Fibroblast of skin of abdomen (primary cell): ENCODE measurements at places on chromosomes 7 and 10.

DNA sequence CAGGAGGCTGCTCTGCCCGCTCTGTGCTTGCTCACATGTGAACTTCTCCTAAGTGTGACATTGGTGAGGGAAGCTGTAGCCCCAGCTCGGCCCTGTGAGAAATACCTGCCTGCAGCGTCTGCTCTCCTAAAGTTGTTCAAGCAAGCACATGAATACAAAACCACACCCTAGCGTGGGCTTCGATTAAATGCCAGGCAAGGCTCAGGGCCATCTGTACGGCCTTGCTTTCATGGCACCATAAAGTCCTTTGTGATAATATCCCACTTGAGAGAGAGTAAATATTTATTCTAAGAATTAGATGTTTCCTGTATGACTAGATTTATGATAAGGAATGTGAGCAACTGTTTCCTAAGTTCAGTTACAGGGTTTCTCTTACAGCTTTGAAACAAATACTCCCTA is 262.8 kb upstream of the KLF14 start:
- no peak for DNase-seq

DNA sequence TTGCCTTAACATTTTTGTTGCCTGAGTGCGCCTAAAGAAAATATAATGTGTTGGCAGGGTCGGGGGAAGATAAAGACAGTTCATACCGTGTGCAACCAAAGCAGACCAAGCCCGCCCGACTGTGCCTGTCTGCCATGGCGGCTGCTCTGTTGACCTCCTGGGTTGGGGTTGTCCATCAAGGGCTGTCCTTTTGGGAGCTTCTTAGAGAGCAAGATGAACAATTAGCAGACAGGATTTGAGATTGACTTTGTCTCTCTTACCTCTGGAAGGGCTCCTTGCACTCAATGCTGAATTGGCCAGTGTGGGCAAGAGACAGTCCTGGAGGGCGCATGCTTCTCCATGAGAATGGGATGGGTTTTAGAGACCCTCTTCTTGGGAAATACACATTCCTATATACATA is 319.6 kb downstream of the GLRX3 start:
- no peak for DNase-seq

DNA sequence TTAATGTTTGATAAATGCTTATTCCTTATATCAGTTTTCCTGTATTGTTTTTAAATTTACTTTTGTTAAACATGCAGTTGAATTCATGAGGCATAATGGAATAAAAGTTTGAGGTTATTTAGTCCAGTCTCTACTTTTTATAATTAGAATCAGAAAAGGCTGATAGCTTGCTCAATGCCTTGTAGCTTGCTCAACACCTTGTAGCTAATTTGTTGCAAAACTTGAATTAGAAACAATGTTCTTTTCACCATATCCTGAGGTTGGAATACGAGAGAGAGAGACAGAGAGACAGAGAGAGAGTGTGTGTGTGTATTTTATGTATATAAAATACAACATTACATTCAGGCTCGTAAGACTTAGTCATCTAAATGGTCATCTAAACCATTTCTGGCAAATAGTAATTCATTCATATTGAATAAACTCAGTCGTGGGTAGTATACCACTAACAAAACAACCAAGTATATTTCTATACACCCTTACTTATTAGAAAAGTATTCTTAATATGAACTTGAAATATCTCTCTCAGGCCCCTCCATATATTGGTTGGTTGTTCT is 243.5 kb downstream of the ADK start:
- peak; percentile 10 for DNase-seq

- no peak for DNase-seq
Measured at GRCh38 chr7:12768948-12769347, 81.5 kb downstream of the ARL4A start.

- no peak for DNase-seq
Measured at GRCh38 chr10:11528286-11528685, 83.2 kb downstream of the USP6NL start.

DNA sequence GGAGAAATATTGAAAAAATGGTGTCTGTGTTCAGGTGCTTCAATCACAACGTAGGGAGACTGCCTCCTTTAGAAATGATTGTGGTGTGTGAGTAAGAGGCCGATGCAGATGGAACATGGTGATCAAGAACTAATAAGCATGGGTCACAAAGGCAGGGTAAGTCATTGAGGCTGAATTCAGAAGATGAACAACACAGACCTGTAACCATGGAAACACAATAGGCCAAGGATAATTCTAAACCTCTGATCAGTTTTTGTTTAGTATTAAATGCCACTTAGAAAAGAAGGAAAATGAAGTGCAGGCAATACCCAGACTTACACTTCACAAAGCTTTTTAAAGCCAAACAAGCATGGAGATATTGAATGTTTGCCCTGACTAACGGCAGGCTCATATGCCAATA is 32.8 kb upstream of the TAS2R16 start:
- no peak for DNase-seq

DNA sequence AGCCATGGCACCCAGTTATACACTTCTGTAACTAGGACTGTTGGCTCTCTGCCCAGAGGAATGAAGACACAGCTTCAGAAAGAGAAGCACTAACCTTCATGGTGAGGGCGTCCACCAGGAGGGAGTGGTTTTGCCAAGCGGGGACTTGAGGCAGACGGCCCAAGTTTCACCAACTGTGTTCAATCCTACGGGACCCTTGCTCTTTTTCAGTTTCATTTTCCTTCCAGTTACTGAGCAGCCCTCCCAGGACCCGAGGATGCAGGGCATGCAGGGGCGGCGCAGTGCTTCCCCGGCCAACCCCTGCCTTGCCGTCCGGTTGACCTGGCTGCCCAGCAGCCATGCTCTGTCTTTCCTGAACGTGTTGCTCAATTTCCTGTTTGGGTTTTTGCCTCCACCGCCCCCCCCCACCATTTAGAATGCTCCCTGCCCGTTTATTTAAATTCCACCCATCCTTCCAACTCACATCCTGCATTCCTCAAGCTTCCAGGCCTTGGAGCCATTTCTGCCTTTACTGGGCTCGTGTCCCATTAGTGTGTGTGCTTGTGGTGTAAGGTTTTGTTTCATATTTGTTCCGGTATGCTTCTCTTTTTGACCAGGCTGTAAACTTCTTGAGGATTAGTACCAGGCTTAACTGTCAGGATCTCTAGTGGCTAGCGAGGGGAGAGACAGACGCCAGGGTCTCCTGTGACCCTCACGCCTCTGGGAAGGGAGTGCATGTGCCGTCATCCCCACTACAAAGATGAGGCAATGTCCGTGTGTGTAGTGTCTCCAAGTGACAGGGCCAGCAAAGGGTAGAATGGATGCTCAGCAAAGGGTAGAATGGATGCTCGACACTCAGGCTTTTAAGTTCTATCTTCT is 31.6 kb downstream of the IL15RA start:
- DNase-seq: peak; percentile 96

DNA sequence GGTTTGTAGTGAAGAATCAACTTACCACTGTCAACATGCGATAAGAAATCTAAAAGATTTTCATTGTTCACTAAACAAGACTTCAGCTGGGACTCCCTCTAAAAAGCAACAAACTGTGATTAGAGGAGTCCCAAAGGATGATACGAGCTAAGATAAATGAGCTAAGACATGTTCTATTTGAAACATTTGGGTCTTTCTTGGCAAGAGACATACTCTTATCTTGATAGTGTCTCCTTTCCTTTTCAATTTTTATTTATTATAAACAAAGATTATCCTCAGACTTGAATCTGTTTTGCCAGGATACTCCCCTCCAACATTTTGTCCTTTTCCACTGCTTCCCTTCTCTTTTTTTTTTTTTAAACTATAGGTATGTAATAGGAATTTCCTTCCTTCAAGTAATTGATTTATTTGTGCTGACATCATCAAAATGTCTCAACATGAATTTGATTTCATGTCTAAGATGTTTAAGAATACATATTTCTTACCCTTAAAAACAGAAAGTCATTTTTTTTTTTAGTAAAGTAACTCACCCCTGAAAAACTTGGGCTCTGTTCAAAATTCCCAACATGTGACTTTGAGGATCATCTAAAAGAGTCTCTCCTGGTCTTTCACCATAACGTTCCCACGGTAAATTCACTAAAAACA is 158.4 kb upstream of the NRP1 start:
- peak; percentile 72 for DNase-seq

GRCh38 chr10:75250934-75251333 is 15.2 kb upstream of the COMTD1 start:
- no peak for DNase-seq

GRCh38 chr10:130403153-130404075 is 267.2 kb downstream of the GLRX3 start:
- no peak for DNase-seq

- DNase-seq: no peak
Measured at GRCh38 chr10:124091646-124092249, 1.6 kb downstream of the CHST15 start.

DNA sequence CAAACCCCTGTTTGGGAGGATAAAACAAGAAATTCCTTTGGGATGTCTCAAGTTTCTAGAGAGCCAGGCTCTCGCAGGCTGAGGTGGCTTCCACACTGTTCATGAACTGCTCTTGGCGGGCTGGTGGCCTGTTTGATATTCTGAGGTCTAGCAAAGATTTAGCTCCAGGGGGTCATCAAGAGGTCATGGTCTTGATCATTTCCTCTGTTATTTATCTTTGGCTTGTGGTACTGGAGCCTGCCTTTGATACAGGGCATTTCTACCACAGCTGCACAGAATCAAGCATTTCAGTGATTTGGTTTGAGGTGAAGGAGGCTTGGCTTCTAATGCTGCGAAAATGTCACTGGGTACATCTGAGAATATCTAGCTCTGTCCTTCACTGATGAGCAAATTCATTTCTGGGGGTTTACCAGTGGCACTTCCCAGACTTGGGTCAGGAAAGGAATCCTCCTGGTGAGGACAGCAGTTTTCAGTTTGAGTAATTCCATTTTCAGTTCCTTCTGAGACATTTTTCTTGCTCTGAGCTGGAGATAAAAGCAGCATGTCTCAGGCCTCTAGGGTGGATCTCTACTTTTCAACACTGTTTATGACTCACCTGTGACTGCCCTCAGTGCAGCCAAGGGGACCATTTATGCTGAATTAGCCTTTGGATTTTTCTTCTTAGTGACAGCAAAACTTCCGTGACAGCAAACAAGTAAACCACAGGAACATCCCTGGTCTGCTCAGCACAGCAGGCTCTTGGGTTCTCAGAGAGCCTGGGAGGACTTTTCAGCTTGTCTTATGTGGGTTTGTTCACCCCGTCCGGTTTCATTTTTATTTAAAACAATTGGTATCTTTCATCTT is 312.0 kb downstream of the RNLS start:
- peak; percentile 84 for DNase-seq

GRCh38 chr7:148911626-148912025 is 27.5 kb upstream of the EZH2 start:
- no peak for DNase-seq

- peak; percentile 51 for DNase-seq
Measured at GRCh38 chr7:767941-768731, 41.1 kb upstream of the PRKAR1B start.

DNA sequence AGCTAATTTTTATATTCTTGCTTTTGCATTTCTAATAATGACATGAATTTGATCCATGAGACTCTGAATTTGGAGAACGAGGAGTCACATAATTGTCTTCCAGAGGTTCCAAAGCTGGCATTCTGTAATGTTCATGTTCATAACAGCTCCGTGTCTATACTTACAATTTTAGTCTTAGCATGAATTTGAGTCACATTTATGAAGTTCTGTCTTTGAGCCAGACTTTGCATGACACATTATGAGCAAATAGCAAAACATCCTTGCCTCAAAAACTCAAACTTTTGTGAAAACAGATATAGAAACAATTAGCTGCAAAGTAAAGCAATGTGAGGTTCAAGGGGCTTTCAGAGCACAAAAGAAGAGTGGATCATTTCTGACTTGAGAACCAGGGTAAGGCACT is 44.5 kb upstream of the CAV2 start:
- DNase-seq: peak; percentile 75

- DNase-seq: no peak
Measured at GRCh38 chr7:80905334-80905733, 13.5 kb downstream of the SEMA3C start.

DNA sequence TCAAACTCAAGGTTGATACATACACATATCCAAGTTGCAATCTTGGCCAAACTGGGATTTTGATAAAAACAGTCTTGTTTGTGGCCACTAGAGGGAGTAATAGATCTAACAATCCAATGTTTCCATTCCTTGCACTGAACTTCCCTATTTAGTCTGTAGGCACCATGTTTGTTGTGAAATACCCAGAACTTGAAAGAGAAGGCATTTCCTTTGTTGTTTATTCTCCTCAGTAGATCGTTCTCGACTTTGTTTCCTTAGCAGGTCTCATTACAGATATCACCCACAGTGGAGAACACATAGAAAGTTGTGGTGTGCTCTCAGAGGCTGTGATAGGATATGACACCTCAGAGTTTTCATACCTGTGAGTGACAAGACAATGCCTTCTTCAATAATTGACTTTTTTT is 70.3 kb upstream of the MXI1 start:
- DNase-seq: peak; percentile 64

- DNase-seq: no peak
Measured at GRCh38 chr10:132765435-132765834, 20.5 kb downstream of the NKX6-2 start.
